ENCODE measurements at places on chromosomes 3 and 15.

- DNase-seq, result no peak
Measured at GRCh38 chr3:71487418-71487817, 96.1 kb downstream of the FOXP1 start.

- no peak for DNase-seq
Measured at GRCh38 chr3:69491975-69492374, 106.1 kb upstream of the FRMD4B start.

DNA sequence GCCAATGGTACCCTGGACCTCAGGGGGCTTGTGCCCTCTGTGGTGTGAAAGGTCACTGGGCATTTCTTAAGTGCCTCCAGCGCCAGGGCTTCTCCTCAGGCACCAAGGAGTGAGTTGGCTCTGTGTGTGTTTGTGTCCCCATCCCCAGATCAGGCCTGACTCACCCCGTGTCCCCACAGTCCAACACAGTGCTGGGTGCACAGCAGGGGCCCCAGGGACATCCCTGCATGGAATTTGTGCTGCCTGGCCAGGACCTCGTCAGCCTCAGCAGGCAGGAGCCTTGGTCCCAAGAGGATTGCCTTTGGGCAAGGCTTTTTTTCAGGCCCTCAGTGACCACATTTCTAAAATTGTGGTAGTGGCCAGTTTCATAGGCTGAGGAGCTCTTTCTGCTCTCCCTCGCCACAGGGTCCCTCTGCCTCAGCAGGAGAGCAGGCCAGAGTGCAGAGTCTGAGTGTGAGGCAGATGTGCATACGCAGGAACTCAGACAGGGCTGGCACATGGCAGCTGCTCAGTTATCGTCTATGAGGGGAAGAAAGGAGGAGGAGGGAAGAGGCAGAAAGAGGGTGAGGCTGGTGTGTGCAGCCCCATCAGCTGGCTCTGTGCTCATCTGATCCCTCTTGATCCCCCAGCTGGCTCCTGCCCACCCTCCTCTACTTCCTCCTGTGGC is 215.6 kb downstream of the RPLP1 start:
- no peak for DNase-seq

DNA sequence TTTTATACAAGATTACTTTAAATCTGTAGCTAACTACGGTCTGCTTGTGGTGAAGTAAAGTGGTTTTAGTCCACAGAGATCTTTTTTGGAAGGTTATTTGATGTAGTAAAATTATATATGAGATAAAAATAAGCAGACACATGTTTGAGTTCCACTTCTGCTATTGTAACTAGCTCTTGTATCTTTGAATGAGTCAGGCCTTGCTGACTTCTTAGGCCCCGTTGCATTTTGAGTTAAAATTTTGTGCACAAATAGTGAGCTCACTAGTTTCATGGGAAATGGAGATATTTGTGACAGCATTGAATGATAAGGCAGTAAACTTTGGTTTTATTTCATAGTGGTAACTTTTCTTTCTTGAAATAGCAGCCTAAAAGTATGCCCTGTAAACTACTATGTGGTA is 42.6 kb downstream of the ARIH1 start:
- DNase-seq, result no peak

- DNase-seq, result no peak
Measured at GRCh38 chr15:67190813-67191212, 63.6 kb downstream of the AAGAB start.

- DNase-seq, result peak; percentile 71
Measured at GRCh38 chr15:38996111-38996631, 431.6 kb upstream of the RASGRP1 start.

DNA sequence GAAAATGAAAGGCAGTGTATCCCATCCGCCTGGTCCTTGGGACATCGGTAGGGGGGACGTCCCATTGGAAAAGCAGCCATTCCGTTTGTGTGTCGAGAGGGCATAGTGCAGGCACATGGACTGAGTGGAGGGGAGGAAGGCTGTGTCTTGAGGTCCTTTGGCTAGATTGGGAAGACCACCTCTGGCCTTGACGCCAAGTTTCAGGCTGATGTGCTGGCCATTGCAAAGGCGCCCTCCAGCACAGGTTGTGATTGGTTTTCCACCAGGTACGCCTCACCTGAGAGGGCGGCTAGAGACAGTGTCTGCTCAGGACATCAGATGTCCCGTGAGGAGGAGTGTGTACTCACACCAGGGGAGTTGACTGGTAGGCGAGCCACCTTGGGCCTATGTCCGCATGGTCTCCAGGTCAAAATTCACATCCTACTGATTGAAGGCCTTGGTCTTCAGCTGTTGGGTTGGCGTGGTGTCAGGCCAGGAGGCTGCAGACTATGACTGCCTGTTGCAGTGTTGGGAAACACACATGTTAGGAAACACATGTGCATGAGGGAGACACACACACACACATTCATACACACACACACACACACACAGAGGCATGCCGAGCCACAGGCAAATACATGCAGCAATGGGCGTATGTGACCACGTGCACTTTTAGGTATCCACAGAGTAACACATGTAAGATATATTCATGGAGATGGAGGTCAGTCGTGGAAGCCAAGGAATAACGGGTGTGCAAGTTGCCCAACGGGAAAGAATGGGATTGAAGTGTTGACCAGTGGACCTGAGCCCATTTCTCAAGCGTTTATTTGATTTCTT is 98.4 kb downstream of the SNRPN start:
- no peak for DNase-seq

- no peak for DNase-seq
Measured at GRCh38 chr3:157922614-157923013, 183.6 kb downstream of the SHOX2 start.

DNA sequence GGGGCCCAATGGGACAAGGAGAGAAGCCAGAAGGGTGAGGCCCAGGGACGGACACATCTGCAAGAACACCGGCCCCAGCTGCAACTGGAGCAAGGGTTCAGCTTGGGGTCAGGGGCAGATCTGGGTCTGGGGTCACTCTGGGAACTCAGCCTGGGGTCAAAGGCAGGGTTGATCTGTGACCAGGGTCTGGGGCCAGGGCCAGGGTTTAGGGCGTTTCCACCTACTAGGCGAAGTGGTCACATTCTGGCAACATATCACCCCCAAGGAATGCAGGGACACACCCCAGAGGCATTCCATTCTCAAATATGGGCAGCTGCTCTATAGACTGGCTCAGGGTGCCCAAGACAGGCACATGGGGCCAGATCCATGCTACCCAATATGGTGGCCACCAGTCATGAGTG is 9.0 kb downstream of the UROC1 start:
- no peak for DNase-seq

DNA sequence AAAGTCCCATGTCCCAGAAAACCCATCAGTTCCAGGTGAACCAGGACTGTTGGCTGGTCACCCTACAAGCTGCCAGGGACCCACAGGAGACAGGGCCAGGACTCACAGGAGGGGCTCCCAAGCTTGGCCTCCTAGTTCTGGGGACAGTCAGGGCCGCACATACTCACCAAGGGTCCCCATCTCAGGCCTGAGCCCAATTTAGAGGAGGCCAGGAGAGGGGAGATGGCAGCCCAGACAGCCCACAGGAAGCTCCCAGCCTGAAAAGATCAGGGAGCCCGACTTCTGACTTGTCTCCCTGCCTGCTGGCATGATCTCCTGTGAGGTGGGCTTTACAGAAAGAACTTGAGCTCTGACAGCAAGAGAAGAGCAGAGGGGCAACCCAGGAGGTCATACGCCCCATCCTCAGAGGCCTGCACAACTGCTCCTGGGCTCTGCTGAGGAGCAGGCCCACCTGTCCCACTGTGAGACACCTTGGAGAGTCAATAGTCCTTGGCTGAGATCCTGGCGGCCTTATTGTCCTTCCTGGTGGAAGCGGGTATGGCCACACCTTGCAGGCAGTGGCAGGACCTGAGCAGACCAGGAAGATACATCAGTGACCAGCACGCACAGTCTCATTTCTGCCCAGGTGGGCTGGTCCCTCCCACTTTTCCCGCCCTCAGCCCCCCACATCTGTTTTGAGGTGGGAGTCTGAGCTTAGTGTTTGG is 2.5 kb upstream of the ISLR start:
- no peak for DNase-seq

GRCh38 chr3:194231929-194232832 is 96.2 kb downstream of the HES1 start:
- no peak for DNase-seq

- peak; percentile 34 for DNase-seq
Measured at GRCh38 chr3:51940648-51941462, 849 bp downstream of the RRP9 start.

DNA sequence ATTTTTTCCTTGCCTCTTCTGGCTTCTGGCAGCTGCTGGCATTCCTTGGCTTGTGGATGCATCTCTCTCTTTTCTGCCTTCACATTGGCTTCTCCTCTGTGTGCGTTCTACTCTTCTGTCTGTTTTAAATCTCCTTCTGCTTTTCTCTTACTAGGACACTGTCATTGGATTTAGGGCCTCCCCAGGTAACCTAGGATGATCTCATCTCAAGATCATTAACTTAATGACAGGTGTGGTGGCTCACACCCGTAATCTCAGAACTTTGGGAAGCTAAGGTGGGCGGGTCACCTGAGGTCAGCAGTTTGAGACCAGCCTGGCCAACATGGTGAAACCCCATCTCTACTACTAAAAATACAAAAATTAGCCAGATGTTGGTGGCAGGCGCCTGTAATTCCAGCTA is 40.9 kb upstream of the ULK4 start:
- DNase-seq, result no peak

DNA sequence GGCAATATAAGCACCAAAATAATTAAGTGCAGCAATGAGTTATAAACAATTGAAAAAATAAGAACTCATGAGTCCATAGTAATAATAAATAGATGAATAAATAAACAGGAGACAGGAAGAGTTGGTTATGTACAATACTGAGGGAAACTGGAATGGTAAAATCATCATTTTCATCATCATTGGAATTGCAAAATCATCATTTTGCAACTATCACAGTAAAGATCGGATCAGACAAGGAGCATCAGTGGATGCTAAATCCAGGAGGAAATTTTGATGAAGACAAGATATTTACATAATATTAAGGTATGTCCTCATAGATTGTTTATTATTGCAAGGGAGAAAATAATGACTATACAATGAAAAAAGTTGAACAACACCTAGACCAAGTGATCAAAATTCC is 38.8 kb upstream of the ACAN start:
- no peak for DNase-seq

DNA sequence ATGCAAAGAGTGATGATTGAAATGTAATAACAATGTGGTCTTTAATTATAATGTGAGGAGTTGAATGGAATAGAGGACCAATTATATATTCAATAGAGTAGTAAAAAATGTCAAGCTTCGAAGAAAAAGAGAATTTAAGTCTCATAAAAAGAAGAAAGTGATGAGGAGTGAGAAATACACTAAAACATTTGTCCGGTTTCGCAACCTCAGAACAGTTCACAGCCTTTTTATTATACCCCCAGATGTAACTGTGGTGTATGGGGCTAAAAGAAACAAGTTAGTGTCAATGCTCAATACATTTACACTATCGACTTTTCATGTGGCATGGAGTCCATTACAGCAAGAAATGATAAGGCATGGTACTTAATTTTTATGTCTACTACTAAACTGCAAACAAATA is 386.5 kb upstream of the ATP11B start:
- no peak for DNase-seq

- DNase-seq, result no peak
Measured at GRCh38 chr15:59998305-59998949, 5.7 kb upstream of the FOXB1 start.

- no peak for DNase-seq
Measured at GRCh38 chr15:68258692-68259091, 18.9 kb upstream of the FEM1B start.

DNA sequence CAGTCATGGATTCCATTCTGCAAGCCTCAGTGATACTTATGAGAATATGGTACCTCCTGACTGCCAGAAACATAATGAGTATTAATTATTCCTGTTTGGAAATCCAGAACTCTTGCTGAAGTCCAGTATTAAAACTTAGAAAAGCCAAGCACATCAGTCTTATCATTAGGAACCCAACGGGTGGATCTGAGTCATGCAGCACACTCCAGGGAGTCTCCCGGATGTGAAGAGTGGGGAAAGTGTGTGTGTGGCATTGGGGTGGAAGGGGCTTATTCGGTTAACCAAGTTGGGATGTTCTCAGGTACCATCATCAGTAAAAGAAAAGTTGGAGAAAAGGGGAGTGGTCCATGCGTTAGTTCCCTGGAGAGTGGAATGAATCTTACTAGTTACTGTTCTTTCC is 181.1 kb downstream of the PLCL2 start:
- DNase-seq, result no peak

- DNase-seq, result no peak
Measured at GRCh38 chr15:80819001-80819400, 39.8 kb downstream of the CEMIP start.

DNA sequence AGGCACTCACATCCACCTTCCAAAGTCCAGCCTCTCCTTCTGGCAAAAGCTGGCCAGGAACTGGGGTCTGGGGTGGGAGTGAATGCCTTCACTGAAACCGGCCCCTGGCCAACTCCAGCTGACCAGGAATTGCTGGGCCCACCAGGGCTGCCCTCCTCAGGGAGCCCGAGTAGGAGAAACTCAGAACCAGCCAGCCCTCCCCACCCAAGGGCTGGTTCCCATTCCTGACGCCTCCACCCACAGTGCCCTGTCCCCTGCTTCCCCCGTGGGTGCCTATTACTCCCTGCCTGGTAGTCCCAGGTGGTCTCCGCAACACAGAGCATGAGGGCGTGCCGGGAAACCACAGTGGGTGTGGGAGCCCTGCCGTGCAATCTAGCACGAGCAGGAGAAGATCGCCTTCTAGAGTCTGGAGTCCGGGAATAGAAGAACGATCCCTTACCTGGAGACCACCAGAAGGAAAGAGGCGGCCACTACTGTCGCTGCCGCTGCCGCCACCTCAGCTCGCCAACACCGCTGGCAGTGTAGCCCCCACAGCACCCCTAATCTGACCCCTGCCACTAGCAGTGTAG is 178.8 kb downstream of the POTEB3 start:
- no peak for DNase-seq

DNA sequence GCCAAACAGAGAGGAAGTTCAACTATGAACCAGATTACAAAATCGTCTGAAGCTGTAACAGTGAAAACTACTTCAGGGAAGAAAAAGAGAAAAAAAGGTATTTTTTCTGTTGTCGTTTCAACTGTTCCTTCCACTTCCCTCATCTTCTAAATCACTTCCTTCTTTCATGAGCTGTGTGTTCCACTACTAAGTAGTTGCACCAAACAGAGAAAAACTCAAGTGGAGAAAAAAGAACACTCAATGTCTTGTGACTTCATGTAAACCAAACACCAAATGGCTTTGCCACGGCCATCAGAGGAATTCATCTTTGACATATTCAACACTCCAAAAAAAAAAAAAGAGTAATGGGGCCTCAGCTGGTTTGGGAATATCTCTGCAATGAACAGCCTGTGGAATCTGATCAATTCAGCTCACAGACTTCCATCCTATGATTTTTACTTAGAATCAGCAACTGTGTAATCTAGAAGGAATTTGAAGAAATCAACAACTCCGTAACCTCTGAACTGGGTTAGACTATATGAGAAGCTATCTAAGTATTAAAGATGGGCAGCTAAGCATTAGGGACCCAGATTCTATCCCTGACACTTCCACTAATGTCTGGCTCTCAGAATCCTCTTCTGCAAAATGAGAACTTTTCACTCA is 47.5 kb upstream of the RNF7 start:
- DNase-seq, result no peak

- no peak for DNase-seq
Measured at GRCh38 chr15:43238671-43239131, 17.9 kb upstream of the EPB42 start.

GRCh38 chr15:29645841-29646240 is 176.4 kb downstream of the TJP1 start:
- DNase-seq, result no peak

- DNase-seq, result no peak
Measured at GRCh38 chr3:47342151-47342550, 38.7 kb upstream of the PTPN23 start.
